ENCODE measurements at places on chromosomes 5 and 9.

- no peak for DNase-seq
These were observed 106.0 kb upstream of the CACNA1B start for GRCh38 chr9:137771580-137771979.

GRCh38 chr9:77092536-77092935, 73.1 kb downstream of the FOXB2 start:
- DNase-seq: no peak

DNA sequence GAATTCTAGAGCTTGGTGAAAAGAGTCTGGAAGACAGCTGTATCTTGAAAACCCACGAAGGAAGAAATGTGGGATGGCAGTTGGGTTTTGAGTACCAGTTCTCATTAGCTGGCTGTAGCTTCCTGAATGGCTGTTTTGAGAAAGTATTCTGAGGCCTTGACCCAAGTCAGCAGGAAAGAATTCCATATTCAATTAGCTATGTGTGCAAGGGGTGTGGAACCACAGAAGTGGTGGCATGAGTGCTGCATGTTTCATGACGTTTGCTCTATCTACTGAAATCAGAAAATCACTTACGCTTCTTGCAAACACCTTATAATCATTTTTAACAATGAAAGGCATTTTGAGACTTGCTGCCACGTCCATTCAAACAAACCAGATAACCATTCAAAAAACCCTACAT, 69.1 kb downstream of the TRPM3 start:
- no peak for DNase-seq

DNA sequence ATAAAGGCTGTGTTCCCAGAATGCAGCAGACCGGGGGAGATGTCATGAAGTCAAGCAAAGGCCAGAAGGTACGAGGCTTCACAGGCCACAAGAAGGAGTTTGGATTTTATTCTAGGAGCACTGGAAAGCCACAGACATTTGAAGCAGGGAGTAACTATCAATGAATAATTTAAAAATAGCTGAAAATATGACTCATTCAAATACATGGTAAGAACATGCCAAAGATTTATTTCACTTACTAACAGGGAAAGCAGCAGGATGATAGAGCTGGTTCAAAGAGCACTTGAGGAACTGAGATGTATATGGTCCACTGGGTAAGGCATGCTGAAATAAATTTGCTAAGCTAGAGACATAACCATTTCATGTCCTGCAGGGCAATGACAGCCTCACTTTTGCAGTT, 53.2 kb downstream of the MSX2 start:
- DNase-seq: no peak

DNA sequence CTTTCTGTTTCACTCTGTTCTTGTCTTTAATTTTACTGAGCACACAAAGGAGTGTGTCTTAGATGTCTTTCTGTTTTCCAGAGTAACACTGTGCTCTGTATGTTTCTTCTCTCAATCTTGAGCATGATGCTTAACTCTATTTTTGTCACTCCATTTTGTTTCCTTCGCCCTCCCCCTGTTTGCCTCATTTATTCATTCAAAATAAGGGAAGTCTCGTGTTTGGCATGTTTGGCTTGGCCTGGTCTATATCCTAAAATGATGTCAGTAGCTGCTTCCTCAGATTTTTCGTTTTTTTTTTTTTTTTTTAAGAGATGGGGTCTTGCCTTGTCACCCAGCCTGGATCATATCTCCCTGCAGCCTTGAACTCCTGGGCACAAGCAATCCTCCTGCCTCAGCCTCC, 22.0 kb downstream of the ZNF618 start:
- no peak for DNase-seq

DNA sequence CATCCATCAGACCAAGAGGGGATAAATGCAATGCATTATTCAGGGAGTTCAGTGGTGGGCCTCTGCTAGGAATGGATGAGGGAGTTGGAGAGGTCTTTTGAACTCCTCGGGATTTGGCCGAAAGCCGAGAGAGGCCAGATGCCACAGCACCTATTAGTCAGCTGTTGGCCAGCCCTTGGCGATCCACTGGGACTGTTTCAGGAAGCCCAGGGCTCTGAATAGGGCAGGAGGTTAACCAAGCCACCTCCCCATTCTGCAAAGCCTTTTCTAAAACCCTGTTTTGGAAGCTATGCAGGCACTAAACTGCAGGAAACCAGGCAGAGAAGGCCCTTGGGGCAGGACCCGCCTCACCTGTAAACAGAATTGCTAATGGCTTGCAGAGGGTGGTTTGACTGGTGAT, 37.8 kb downstream of the ASTN2 start:
- no peak for DNase-seq

DNA sequence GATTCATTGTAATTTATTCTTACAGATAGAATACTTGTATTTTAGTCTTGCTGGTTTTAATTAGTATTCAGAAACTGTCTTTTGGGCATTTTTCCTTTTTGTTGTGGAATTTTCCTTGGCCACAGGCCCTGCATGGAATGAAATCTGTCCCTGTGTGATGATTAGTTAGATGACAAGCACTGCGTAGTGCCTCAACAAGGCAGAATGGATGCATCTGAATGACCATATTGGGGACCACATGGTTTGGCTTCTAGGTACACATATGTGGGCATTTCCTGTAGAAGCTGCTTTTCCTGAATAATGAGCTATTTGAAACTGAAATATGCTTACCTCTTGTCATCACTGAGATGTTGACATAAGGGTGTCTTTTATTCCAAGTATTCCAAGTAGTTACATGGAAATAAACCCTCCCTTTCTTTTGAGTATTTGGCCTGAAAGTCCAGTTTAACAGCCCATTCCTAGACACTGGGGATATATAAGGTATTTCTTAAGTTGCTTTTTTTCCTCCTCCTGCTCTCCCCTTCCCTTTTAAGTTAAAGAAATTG, 147.3 kb downstream of the YTHDC2 start:
- no peak for DNase-seq

DNA sequence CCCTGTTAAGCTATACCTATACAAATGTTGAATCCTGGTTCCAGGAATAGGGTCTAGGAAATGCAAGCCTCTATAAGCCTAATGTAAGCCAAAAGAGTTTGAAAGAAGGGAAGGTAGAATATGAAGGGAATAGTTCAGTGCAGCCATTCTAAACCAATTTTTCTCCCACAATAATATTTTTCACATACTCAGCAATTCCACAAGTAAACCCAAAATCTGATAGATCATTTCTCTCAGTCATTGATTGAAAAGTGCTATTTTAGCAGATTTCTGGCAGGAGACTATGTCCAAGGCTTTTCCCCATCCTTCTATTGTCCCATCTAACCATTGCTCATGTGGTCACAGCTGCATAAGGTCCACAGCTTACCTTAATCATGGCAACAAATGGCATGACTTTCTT, 20.7 kb upstream of the PLAC8L1 start:
- no peak for DNase-seq

- no peak for DNase-seq
These were observed 194.7 kb upstream of the FREM1 start for GRCh38 chr9:15104826-15105420.
